Activated T-helper 9 cell treated with anti-CD3 and anti-CD28 coated beads, Interleukin-2, amount 50 U/mL, for 16 hours (primary cell): ENCODE measurements at places on chromosomes 1 and 21.
A peak's percentile ranks its signal among the peaks of the same experiment; 100 is the strongest.

- no peak for DNase-seq
Measured at GRCh38 chr1:26861889-26862378, 1.0 kb upstream of the SFN start.

- no peak for DNase-seq
Measured at GRCh38 chr1:65772607-65773006, 20.1 kb upstream of the PDE4B start.

DNA sequence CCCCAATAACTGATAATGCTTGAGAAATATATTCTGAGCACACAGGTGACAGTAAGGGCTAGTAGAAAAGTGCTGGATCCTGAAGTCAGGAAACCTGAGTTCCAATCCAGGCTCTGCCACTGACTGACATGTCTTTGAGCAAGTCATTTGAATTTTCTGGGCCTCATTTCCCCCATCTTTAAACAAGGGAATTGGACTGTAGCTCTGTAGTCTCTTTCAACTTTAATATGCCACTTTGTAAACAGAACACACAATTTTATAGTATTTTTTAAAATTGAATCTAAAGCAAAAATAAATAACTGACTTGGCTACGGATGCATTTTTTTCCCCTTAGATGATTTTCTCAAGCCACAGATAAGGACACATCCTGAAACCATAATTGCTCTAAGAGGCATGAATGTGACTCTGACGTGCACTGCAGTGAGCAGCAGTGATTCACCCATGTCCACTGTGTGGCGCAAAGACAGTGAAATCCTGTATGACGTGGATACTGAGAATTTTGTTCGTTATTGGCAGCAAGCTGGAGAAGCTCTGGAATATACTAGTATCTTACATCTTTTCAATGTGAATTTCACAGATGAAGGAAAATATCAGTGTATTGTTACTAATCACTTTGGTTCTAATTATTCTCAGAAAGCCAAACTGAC is 37.0 kb downstream of the LRIG2 start:
- DNase-seq = no peak

DNA sequence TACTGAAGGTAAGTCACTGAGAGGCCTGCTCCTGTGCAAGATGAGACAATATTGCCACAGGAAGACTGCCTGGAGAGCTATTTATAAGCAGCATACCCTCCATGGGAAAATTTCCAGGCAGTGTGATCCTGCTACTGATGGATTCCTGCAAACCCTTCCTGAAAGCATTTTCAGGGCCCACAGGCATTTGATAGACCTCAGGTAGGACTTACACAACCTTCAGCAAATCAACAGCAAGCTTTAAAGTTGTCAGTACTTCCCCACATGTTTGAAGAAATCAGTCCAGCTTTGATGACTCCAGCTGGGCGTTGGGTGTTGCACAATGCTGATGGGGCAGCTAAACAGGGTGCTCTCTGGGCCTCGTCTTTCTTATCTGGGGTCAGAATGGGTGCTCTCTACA is 108.8 kb downstream of the PLXNA2 start:
- DNase-seq = no peak

DNA sequence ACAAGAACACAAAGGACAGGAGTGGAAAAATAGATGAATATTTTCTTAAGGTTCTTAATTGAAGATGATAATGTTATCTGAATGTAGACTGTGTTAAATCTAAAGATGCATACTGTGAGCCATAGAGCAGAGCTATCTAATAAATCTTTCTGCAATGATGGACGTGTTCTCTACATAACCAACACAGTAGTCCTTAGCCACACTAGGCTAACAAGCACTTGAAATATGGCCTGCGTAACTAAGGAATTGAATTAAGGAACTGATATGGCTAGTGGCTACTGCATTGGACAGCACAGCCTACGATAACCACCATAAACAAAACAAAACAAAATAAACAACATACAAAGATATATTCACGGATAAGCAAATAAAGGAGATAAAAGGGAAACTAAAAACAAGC is 181.3 kb downstream of the LYPLAL1 start:
- DNase-seq = no peak

DNA sequence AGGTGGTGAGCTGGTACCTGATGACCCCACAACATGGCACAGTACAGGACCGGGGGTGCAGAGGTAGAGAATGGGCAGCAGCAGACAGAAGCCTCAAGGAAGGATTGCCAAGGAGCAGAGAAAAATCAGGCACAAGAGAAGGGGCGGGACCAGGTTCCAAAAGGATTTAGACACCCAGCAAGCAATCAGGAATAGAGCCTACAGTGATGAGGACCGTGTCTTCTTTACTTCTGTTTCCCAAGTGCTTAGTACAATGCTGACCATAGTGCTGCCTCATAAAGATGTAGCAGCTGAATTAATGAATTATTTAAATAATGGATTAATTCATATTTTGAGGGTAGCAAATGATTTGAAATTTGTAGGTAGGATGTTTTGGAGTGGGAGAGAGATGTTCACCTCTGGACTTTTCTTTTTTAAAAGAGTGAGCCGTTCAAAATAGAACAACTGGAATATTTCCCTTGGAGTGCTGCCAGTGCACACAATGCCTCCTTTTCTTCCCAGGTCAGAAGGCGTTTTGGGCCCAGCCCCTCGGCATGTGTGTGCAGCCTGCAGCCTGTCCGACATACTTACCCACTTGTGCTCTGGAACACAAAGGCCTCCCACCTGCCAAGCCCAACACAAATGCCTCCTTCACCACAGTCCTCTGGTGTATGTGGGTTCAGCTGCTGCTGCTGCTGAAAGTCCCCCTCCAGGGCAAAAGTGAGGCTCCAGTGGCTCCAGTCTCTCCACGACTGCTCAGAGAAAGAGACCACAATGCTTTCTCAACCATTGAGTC is 19.6 kb downstream of the KANK4 start:
- no peak for DNase-seq

DNA sequence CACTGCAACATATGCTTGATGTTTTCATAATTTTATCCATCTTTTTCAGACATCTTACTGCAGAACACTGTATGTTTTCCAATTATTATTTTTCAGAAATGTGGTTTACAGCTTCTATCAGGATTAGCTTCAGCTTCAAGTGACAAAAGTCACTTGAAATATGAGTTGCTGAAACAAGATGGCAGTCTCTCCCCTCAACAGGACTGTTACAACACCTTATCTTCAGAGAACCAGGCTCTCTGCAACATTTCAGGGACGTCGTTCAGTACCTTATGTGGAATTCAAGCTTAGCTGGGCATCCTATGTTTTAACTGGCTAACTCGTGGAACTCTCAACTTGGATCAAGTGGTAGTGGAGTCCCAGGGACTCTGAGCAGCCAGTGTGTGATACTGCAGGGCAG is 2.0 kb upstream of the UBE2G2 start:
- DNase-seq = no peak

DNA sequence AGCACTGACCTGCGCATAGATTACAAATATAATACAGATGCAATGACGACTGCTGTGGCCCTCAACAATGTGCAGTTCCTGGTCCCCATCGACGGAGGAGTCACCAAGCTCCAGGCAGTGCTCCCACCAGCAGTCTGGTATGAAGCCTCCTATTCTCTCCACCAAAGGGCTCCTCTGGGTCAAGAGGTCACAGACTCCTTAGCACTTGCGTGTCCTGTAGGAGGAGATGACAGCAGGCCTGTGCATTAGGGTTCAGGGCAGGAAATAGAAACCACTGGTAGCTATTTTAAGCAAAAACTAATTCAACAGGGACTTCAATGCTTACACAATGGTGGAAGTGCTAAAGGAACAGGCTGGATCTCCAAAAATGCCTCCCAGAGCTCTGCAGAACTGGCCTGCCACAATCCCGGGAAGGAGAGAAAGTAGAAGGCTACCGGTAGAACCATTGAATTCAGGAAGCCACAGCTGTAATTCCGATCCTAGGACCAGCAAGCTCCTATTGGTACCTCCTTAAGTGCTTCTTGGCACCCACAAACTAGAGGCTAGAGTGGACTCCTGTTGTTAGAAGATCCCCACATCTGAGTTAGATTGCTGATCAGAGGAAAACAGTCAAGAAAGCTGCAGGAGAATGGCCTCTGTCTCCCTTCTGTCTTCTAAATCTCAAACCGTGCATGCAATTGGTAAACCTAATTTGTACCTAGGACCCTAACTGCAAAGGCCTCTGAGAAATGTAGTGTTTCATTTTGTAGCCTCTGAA is 12.7 kb upstream of the DYNLT5 start:
- no peak for DNase-seq

GRCh38 chr1:94741510-94741909 is 78.6 kb upstream of the SLC44A3 start:
- no peak for DNase-seq

DNA sequence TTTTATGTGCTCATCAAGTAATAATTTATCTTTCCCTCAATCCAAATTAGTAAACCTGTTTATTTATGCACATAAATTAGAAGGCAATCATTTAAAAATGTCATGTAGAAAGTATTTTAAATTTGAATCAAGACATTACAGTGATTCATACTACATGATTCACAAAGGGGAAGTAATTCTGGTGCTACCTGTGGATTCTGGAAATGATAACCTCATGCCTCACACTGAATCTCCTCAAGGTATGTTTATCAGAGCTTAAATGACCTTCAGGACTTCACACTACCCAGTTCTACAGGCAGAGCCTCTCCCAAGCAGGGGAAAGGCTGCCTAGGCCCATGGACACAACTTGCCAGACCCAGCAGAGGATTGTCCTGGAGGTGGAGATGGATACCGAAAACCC is 25.2 kb upstream of the TDRD10 start:
- no peak for DNase-seq

GRCh38 chr1:91507328-91507727 is 6.7 kb downstream of the CDC7 start:
- no peak for DNase-seq

DNA sequence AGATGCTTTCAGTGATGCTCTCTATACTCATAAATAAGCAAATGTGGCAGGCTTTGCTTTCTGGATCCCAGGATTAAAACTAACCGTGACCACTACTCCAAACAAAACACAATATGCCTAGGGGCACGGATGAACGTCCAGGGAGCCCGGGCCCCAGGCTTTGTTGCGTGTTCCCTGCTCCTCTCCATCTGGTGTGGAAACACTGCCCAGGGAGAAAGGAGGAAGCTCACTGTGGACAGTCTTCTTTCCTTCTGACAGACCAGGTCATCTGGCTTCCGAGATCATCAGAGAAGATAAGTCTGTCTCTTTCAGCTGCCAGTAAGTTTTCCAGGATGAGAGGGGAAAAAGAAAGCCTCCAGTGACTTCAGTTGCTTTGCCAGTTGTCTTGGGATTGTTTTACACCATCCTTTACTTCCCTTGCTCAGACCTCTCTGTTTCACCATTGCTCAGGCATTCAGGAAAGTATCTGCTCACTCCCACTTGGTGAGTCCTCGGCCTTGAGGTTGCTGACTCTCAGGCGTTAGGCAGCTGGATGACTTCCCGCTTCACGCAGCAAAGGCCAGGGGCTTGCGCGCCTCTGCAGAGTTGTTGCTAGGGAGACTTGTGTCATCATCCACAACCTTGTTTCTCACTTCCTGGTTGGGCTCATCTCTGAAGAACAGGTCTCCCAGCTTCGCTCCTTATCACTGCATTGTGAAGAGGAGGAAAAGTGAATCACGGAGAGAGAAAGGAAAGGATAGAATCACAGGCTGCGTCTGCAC is 20.6 kb upstream of the PGD start:
- DNase-seq = no peak

DNA sequence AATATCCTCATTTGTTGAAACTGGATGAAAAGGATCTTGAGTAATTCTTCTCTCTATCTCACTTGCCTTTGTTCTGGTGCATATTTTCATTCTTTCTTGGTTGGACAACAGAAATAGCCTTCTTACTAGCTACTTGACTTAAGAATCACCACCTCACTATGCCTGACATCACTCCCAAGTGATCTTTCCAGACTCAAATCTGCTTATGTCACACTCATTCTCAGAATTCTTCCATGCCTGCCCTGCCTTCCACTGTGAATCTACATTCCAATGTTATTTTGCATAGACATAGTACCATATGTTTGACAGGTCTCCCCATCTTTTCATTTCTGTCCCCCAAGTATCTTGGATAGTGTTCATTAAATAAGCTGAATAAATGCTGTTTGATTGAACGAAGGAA is 78.5 kb upstream of the DPYD start:
- DNase-seq = no peak

GRCh38 chr1:152167835-152168534 is 9.0 kb upstream of the RPTN start:
- no peak for DNase-seq

- DNase-seq = no peak
Measured at GRCh38 chr1:211331011-211331709, 4.5 kb downstream of the TRAF5 start.

GRCh38 chr1:193417945-193418744 is 231.7 kb upstream of the B3GALT2 start:
- no peak for DNase-seq

GRCh38 chr1:226973371-226973897 is 33.3 kb downstream of the COQ8A start:
- no peak for DNase-seq

DNA sequence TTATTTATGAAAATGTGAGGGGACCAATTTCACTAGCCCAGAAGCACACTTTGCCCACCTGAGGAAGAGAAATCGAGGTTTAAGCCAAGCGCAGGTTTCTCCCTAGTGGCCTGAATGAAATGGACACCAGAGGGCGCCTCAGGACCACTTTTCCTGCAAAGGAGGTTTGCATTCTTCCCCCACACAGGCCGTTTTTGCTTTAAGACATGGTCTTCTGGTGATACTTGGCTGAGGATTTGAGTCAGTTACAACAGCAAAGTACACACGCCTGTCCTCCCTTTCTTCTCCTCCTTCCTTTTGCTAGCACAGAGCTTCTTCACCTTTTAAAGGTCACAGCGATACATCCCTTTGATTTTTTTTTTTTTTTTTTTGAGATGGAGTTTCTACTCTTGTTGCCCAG is 5.4 kb downstream of the PLA2G2E start:
- peak; percentile 64 for DNase-seq

DNA sequence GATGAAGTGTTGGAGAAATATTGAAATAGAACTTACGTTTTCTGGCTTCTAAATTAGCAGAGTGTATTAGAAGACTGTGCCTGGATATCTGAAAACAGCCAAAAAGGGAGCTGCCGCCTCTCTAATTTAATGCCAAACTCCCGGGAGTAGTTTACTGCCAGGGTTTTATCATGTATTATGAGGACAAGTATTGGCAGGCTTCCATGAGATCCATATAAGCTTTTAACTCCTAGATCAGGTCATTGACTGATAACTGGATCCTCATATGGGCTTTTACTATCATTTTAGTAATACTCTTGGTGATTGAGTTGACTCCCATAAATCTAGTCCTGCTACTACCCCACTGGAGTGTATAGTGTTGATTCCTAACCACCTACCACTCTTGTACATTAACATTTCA is 178.4 kb upstream of the CXADR start:
- DNase-seq = no peak
